NCI-H1092 treated with DMSO at 0.1 percent for 48 hours (cell line): ENCODE measurements at places on chromosomes 1 and 21.
A peak's percentile ranks its signal among the peaks of the same experiment; 100 is the strongest.

DNA sequence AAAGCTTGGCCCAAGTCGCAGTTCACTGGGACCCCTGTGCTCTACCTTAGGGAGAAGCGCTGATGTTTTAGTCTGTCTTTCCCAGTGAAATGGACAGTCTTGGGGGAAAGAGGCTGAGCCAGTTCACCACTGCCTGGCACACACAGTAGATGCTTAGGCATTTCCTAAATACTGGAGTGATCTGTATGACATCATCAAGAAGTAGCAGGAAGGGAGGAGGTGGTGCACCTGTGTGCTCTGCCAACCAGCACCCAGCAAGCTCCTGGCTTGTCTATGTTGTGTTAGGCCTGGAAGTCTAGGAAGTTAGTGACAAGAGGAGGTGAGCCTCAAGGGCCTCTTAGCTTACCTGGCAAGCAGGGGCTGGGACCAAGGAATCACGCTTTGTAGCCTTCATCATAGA, 158.2 kb upstream of the NFIA start:
- DNase-seq = no peak

GRCh38 chr1:57468641-57469523, 45.0 kb upstream of the DAB1 start:
- no peak for DNase-seq

DNA sequence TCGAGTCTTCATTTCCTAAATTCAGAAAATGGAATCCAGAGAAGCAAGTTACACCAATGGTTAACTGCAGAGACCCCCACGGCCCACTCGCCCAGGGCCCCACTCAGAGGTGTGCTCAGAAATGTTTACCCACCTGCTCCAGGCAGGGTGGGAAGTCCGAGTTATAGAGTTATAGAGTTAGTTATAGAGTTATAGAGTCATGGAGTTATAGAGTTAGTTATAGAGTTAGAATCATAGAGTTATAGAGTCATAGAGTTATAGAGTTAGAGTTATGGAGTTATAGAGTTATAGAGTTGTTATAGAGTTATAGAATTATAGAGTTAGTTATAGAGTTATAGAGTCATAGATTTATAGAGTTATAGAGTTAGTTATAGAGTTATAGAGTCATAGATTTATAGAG, 31.7 kb downstream of the UBASH3A start:
- DNase-seq = no peak

DNA sequence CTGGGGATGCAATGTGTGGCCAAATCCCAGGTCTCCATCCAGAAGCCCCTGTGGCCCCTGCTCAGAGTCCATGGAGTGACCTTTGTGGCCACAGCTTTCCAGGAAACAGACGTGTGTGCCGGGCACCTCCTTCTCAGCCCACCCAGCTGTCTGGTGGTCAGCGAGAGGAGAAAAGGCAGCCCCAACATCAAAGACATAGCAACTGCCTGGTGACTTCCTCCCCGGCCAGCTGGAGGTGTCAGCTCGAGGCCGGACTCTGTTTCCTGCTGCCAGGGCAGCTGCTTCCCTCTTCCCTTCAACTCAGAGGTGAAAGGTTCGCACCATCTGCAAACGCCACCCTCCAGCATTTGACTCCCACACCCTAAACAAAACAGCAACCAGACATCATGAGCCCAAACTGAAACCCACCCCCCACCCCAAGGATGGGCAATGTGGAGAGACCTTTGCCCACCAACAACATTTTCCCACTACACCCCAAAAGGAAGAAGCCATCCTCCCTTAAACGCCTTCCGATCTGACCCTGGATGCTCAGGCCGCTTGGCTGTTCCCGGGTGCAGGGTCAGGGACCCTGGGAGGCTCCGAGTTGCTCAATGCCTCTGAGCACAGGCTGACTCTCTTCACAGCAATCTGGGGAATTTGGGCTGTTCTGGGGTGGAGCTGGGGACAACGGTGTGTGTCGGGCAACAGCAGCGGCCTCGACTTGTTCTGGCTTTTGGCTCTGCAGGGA, 162.3 kb downstream of the PSMG1 start:
- no peak for DNase-seq

- DNase-seq = no peak
Observed at GRCh38 chr1:105427543-105427942, 1628.9 kb upstream of the PRMT6 start.

DNA sequence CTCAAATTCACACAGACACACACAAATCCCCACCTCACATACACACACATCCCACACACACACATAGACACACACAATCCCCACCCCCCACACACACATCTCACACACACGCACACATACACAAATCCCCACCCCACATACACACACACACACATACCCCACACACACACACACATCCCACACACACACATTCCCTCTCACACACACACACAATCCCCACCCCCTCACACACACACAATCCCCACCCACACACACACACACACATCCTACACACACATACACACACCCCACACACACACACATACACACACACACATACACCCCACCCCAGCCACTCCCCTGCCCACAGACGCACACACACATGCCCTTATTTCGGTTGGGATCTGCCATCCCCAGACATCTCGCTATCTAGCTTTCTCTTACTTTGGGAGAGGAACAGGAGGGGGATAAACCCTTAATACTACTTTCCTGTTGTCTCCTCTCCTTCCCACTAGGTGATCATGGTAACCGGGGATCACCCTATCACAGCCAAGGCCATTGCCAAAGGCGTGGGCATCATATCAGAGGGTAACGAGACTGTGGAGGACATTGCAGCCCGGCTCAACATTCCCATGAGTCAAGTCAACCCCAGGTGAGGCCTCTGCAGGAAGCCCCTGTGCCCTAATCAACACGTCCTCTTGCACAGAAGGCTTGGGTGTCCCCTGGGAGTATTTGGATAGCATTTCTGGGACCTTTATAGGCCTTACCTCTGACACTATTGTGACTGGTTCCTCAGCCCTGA, 17.2 kb upstream of the ATP1A4 start:
- DNase-seq = no peak

- peak; percentile 77 for DNase-seq
Observed at GRCh38 chr1:113978863-113979702, at the start of gene OLFML3. TSS of gene OLFML3 (plus strand) at chr1:113979474. CDS start at chr1:113979517, 43 bp downstream.

GRCh38 chr1:158527190-158527815, 26.9 kb downstream of the OR6Y1 start:
- DNase-seq = peak; percentile 69

- no peak for DNase-seq
Observed at GRCh38 chr21:24910591-24910990, 696.7 kb downstream of the MRPL39 start.

GRCh38 chr1:51302746-51303145, 27.6 kb downstream of the TTC39A start:
- no peak for DNase-seq

GRCh38 chr1:162351246-162351842, 25.3 kb downstream of the SPATA46 start:
- no peak for DNase-seq

DNA sequence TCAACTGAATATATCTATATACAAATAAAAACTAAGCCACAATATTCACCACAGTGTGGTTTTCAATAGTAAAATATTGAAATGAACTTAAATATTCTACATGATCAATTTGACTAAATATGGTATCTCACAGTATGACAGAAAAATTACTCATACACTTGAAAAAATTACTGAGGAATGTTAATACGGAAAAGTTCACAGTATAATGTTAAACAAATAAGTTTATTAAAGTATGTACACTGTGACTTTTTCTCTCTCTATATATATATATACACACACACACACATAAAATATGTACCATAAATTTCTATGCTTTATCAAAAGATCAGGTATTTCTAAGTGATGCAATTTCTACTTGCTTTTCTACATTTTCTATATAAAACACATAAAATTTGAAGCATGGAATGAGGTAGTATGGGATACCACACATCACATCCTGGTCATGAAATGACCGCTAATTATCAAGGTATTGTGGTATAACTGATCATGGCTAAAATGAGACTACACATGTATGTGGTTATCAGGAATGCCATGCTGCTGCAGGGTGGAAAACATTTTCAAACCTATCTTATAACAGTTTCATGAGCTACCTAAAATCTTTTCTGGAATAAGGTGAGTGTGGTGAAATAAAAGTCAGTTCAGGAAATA, 102.3 kb downstream of the CDC42BPA start:
- no peak for DNase-seq

DNA sequence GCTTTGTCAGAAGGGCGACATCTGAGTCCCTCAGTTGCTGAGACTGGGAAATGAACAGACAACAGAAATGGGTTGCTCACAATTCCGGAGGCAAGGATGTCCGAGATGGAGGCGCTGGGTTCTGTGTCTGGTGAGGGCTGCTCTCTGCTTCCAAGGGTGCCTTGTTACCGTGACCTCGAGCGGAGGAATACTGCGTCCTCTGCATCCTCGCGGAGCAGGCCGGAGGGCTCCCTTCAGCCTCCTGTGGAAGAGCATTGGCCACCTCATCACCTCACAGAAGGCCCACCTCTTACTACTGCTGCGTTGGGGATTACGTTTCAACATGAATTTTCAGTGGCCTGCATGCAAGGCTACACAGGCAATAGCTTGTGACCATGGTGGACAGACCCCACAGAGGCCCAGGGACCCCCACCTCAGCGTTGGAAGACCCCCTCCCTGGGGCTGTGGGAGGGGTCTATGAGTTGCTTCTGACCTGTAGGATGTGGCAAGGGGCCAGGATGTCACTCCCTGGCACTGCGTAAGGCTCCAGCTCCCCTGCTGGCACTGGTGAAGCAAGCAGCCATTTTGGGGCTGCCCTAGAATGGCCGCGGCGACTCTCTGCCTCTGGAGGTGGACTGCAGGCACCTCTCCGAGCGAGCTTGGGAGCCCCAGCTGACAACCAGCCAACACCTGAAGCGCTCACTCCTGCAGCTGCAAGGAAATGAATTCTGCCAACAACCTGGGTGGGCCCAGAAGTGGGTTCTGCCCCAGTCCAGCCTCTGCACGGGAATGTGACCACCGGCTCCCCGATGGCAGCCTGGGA, 36.3 kb upstream of the COL6A1 start:
- no peak for DNase-seq

GRCh38 chr1:11908095-11908675, 18.0 kb downstream of the KIAA2013 start:
- DNase-seq = peak; percentile 100

GRCh38 chr1:201332021-201332420, 45.5 kb downstream of the TNNT2 start:
- no peak for DNase-seq

DNA sequence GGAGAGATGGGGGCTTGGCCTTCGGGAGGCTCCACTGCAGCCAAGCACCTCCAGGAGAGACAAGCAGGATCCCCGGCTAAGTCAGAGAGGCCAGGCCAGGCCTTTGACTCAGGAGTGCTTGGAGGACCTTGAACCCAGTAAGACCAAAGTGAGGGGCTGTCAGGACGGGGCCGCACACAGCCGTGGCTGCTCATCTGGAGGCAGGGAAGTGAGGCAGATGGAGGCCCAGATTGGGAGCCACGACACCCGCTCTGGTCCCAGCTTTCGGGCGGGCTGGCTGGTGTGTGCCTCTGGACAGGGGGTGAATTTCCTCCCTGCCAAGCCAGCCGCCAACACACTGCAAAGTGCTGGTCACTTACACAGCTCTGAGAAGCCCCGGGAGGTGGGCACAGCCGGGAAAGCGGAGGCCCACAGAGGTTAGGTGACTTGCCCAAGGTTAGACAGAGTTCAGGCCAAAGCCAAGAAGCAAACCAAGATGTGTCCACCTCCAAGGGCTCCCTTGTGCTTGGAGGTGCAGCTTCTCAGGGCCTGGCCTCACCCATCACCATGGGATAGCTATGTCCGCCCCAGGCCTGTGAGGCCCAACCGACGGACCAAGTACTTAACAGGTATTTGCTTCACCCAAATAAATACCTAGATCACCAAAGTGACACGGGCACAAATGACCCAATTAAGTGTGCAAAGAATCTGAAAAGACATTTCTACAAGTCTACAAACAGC, 58.3 kb downstream of the CHD5 start:
- no peak for DNase-seq

- no peak for DNase-seq
Observed at GRCh38 chr21:29649406-29649814, 290.4 kb downstream of the GRIK1 start.

DNA sequence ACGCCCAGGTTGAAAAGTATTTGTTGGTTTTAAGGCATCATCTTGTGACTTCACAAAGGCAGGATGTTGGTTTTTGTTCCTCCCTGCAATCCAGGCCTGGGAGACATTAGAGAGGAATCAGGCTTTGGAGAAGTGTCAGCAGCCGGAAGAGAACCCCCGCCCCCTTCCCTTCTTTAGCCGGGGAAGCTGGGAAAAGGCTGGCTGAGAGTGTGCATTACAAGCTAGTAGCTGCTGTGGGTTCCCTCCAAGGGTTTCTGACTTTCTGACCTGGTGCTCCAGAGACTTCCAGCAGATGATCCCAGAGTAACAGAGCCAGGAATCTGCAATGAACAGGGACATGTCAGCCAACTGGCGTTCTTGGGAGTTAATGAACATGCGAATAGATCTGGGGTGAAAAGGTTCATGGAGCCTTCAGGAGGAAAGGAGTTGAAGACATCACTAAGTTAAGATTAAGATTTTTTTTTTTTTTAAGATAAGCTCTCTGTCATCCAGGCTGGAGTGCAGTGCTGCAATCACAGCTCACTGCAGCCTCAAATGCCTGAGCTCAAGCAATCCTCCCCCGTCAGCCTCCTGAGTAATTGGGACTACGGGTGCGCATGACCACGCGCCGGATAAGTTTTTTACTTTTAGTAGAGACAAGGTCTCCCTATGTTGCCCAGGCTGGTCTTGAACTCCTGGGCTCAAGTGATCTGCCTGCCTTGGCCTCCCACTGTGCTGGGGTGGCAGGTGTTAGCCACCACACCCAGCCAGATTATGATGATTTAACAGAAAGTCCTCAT, 7.5 kb downstream of the DISP3 start:
- DNase-seq = no peak

DNA sequence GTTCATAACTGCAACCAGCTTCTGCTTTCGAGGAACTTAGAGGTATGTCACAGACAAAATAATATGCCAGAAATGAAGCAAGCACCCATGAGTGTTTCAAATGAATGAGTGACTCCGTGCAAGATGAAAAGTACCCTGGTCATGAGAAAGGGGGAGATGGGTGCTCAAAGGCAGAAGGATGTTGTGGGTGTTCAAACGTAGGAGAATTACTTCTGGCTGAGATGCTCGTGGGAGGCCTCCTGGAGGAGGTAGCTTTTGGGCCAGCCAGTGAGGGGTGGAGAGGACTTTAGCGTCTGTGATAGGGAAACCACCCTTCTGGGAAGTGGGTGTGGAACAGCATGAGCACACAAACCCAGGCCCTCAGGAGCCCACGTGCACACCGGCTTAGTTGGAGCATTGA, 113.8 kb downstream of the SYF2 start:
- no peak for DNase-seq

GRCh38 chr1:70874818-70875217, 172.8 kb downstream of the PTGER3 start:
- no peak for DNase-seq

DNA sequence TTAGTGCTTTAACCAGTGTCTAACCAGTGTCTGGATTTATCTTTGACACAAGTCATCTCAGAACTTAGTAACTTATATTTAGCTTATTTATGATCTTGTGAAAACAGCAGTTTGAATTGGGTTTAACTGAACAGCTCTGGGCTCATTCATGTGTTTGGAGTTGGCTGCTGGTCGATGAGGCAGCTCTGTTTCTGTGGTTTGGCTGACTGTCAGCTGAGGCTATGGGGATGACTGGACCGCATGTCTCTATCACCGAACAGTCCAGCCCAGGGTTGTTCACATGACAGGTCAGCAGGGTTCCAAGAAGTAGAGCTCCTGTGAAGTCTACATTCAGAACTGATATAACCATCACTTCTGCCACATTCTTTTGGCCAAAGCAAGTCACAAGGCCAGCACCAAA, 29.1 kb upstream of the C21orf91 start:
- DNase-seq = no peak

- no peak for DNase-seq
Observed at GRCh38 chr1:55813618-55814017, 598.5 kb upstream of the USP24 start.

- DNase-seq = no peak
Observed at GRCh38 chr1:6191968-6192367, 7.4 kb downstream of the RPL22 start.
